NCI-H2029 (cell line): ENCODE measurements at places on chromosomes 5 and 9.

GRCh38 chr9:136488247-136489214, 5.7 kb upstream of the SEC16A start:
- DNase-seq, result peak; percentile 37

- no peak for DNase-seq
Measured at GRCh38 chr9:127177231-127177630, 54.8 kb upstream of the ANGPTL2 start.

GRCh38 chr9:87422999-87423398, 74.7 kb upstream of the DAPK1 start:
- DNase-seq, result no peak

DNA sequence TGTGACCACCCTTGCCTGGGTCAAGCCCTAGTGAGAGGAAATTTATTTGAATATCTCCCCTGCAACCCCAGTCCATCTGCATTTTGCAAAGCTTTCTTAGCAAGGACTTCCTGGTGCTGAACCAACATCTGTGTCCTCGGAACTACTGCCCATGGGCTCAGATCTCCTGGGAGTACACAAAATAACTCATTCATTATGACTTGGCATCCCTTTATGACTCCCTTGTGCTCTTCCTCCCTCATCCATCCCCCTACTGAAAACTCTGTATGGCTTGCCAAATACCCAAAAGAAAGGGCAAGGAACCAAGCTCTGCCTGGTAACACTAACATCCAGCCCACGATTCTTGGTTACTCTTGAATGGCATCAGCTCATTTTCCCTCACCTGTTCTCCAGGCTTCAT, 368.5 kb downstream of the NTRK2 start:
- no peak for DNase-seq

DNA sequence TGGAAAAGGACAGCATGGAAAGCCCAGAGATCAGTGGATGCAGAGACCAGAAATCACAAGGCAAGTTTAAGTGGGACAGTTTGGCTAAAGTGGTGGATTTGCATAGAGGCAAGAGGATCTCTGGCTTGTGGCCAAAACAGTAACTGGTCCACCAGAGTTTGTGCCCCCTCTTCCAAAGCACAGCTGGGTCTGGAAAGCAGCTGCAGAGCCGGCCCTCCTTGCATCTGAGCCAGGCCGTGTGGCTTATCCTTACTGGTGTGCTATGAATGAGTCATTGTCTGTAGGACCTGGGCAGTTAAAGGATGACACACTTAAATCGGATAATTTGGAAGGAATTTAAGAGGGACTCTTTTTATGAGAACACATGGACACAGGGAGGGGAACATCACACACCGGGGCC, 146.6 kb downstream of the PIP5K1B start:
- DNase-seq, result no peak

GRCh38 chr5:54985301-54986268, at the start of gene ESM1:
TSS of gene ESM1 (minus strand) at chr5:54985593. CDS start at chr5:54985517, 76 bp downstream.
- DNase-seq, result peak; percentile 50

DNA sequence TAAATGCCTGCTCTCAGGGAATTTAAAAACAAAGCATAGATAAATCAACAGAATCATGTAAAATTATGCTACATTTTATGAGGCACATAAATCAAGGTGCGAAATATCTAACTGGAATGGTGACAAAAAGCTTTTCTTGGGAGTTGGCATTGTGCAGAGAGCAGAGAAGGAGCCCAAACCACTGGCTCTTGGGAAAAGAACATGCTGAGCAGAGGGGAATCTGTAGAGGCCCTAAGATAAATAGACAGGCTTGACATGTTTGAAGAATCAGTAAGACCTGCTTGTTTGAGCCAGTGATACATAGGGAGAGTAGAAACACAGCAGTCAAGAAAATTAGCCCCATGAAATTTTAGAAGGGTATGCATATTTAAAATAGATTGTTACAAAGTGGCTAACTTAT, 85.8 kb downstream of the GABRB2 start:
- no peak for DNase-seq

- DNase-seq, result no peak
Measured at GRCh38 chr5:173535976-173536639, 80.3 kb downstream of the BOD1 start.

DNA sequence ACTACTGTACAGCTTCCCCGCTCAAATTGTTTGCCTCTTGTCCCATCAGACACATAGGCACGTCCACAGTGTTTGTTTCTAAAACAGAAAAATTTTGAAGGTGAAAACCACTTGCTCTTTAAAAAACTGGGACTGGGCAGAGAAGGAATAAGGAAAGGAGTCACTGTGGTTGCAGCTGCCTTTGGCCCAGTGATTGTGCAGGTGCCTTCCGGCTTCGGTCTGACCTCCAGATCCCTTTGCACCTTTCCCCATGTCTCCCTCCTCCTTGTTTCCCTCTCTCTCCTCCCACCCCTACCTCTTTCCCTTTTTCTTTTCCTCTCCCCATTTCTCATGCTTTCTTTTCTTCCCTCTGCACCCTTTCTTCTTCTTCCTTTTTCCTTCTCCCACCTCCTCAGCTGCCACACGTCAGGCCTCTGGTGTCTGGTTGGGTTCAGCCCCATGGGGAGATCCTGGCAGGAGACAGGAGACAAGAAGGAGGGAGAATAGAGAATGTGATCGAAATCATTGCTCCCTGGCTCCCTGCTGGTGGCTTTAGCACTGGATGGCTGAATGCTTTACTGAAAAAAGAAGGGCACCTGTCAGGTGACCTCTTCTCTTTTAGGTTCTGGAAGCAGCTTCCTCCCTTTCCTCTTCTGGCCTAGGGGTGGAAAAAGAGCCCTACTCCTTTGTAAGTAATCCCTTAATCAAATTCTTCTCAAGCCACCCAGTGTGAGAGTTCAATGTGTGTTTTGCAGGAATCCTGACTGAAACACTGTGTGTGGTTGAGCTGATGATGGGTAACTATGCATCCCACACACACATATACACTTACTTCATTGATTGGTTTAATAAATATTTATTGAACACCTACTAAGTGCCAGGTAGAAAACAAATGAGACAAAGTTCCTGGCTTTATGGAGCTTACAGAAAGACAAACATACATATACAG, 267.3 kb downstream of the MAST4 start:
- DNase-seq, result no peak

GRCh38 chr5:180470966-180471582, 23.1 kb upstream of the CNOT6 start:
- DNase-seq, result peak; percentile 15

DNA sequence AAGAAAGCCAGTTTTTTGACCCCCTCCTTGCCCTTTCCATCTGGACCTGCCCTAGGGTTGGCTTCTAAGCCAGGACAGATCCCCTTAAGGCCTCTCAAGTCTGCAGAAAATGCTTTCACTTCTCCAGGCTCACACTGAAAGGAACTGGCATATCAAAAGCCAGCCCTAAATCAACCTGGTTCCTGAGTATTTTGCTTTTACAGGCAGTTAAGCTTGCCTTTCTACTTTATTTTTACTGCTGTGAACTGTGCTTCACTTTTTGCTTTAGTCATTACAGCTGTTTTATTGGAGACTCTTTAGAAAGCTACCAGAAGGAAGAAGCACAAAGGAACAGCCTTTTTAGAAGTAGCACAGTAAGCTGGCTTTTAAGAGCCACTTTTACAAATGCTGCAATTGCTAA, 5.0 kb downstream of the TARS1 start:
- no peak for DNase-seq

DNA sequence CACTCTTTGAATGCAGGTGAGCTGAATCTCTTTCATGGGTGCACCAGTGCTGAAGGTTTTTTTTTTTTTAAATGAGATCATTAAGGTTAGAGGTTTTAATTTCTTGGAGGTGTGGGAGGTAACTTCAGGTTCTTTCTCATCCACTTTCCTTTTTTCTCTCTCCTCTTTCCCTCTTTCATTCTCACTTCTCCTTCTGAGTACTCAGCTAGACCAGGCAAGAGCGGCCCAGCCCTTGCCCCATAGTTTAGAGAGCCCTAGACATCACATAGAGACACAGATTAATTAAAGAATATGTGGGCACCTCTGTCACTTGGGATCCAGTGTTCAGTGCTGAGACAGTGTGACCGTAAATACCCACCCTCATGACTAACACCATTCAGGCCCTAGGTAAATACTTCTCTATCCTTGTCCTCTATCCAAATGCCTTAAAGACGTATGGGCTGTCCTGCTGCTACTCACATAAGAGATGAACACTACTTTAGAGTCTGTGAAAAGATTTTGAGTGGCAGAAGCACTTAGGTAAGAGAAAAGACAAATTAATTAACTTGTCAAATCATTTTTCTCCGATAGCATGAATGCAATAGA, 174.1 kb downstream of the TLE4 start:
- no peak for DNase-seq

GRCh38 chr5:72619251-72619650, 112.0 kb upstream of the ZNF366 start:
- DNase-seq, result no peak

DNA sequence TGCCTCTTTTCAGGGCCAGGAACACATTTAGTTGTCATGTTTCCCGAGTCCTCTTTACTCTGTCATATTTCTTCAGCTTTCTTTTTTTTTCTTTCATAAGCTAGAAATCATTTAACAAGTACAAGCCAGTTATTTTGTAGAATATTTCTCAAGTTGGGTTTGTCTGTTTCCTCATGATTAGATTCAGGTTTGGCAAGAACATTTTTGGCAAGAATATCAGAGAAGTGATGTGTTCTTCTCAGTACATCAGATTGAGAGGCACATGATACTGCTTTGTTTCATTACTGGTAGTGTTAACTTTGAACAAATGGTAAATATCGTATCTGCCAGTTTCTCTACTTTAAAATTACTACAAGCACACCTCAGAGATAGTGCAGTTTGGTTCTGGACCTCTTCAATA, 45.1 kb downstream of the PCSK5 start:
- no peak for DNase-seq

DNA sequence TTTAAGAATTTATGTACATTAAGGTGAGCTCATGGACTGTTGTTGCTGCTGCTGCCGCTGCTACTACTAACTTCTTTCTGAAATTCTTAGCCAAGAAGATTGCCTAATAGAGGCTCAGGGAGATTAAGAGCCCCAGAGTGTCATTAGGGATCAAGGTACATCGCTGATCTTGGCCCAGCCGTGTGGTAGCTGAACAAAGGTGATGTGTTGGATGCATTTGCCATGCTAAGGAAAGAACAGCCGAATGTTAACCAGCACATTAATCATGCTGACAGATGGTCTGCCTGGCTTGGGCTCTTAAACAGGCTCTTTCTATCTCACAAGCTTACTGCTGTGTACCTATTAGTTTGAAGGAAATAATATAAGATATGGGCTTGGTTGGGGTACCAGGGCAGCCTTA, 137.1 kb downstream of the KCTD16 start:
- DNase-seq, result no peak

DNA sequence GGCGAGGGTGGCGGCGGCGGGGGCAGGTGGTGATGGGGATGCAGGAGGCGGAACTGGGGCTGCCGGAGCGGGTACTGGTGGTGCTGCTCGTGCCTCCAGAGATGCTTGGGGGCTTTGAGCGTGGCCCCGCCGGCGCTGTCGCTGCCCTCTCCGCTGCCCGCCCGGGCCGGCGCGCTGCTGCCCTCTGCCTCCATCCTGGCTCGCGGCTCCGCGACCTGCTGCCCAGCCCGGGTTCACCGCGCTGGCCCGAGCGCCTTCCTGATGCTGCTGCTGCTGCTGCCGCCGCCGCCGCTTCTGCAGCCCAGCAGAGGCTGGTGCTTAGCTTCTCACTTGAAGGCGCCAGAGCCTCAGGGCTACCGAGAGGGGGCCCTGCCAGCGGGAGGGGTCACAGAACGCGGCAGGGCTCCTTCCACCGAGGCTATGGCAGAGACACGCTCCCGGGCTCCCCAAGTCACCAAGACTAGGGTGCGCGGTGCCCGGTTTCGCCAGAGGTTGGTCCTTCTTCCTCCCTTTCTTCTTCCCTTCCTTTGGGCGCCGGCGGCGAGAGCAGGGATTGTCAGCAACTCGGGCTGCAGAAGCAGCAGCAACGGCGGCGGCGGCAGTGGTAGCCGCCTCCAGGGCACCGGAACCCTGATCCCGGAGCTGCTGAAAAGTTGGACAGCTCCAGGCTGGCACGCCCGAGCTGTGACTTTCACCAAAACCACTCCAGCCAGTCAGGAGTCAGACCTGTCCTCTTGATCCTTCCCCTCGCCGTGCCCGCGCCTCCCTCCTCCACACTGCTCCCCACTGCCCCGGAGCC, at the start of gene PDE4D:
Gene PDE4D (minus strand): TSS at position 298 of the 799 bp plus-strand sequence.
- DNase-seq, result no peak

DNA sequence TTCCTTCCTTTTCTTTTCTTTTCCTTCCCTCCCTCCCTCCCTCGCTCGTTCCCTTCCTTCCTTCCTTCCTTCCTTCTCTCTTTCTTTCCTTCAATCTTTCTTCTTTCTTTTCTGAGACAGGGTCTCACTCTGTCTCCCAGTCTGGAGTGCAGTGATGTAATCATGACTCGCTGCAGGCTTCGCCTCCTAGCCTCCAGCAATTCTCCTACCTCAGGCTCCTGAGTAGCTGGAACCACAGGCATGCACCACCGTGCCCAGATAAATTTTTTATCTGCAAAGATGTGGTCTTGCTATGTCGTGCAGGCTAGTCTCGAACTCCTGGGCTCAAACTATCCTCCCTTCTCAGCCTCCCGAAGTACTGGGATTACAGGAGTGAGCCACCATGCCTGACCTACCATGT, 81.4 kb downstream of the SPATA31C2 start:
- no peak for DNase-seq

- DNase-seq, result no peak
Measured at GRCh38 chr9:95731876-95732275, 143.6 kb upstream of the ERCC6L2 start.

- no peak for DNase-seq
Measured at GRCh38 chr9:114674076-114674797, 7.8 kb downstream of the TEX48 start.

- no peak for DNase-seq
Measured at GRCh38 chr9:68540712-68541535, at the start of gene TMEM252. TSS of gene TMEM252 (minus strand) at chr9:68540883. CDS start at chr9:68540814, 69 bp downstream.

DNA sequence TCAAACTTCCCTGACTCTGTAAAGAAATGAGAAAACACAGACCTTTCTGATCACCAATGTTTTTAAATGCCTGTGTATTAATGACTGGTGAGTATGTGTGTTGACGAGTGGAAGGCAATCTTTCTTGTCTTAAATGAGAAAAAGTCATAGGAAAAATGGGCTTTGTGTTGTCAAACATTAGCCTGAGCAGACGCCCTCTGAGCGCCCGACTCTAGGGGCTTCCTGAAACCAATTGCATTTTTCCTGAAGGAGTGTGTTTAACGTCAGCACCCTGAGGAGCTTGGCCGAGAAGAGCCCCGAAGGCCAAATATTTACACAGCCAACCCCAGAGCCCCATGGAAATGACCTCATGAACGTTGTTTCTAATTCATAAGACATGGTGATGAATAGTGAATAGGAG, 154.3 kb downstream of the PHF2 start:
- DNase-seq, result no peak

- no peak for DNase-seq
Measured at GRCh38 chr9:13487071-13487470, 207.6 kb upstream of the MPDZ start.

- DNase-seq, result no peak
Measured at GRCh38 chr9:78213712-78214111, 22.2 kb upstream of the CEP78 start.

DNA sequence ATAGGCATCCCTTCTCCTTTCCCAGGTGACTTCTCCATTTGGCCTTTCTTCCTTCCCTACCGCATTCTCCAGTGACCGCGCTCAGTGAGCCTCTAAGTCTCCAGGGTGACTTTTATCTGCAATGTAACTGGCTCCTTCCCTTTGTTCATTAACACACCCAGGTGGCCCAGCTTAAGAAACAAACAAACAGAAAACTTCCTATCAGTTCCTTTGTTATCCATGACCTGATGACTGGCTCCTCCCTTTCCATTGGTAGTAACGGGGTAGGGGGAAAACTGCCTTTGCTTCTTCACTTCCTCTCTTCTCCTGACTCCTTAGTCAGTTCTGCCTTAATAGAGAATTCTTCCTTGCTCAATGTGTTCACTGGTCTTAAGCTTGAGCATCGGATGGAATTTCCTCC, 7.0 kb upstream of the SH3GL2 start:
- no peak for DNase-seq
